CD4-positive, alpha-beta T cell treated with Interleukin-17A for 1 hour (primary cell): ENCODE measurements at places on chromosomes 1 and 21.

- DNase-seq: no peak
Measured at GRCh38 chr1:154748405-154748775, 121.7 kb downstream of the KCNN3 start.

DNA sequence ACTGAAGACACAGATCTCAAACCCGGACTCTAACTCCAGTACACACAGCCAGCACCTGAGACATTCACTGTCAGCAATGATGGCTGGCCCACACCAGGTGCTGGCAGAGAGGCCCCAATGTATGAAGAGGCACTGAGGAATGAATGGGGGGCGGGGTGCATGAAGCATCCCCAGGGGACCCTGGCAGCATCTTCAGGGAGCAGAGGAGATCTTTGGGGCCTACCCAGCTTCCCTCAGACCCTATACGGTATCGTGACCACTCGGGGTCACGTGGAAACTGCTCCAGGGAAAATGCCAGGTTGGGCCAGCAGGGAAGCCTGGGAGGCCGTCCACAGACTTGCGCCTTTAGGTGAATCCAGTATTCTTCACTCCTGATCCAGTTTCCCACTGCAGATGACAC lies 84.3 kb downstream of the NPHP4 start:
- no peak for DNase-seq

GRCh38 chr1:228226956-228227791 lies 19.3 kb downstream of the OBSCN start:
- DNase-seq: no peak

GRCh38 chr1:17746920-17747319 lies 8.2 kb upstream of the ACTL8 start:
- no peak for DNase-seq

- DNase-seq: no peak
Measured at GRCh38 chr1:207983044-207983635, 72.2 kb upstream of the CD34 start.

DNA sequence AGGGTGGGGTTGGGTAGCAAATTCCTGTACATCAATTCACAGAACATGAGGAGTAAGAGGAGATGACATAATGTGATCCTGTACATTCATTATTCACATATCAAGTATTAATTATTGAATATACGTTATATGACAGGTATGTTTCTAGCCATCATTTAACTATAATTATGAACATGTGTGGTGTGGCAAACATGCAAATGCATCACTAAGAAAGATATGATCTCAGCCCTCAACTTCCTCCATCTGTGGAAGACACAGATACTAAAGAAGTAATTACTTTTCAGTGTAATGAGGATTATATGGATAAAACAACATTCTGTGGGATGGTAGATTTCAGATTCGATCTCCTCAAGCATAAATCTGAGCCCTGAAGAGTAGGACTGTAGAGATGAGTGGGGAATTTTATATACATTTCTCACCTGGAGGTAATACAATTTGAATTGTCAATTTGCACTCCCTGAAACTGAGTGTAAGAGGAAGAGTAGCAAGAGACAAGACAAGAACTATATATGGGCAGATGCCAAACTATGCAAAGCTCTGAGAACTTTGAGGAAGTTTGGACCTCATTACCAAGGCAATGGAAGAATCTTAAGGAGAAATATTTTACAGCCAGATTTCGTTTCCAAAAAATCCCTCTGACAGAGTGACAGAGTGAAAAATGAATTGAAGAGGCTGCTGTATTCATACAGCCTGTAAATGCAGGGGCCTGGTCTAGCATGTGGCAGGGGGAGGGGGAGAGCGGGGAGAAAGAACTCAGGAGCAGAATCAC lies 275.5 kb downstream of the TPR start:
- no peak for DNase-seq

DNA sequence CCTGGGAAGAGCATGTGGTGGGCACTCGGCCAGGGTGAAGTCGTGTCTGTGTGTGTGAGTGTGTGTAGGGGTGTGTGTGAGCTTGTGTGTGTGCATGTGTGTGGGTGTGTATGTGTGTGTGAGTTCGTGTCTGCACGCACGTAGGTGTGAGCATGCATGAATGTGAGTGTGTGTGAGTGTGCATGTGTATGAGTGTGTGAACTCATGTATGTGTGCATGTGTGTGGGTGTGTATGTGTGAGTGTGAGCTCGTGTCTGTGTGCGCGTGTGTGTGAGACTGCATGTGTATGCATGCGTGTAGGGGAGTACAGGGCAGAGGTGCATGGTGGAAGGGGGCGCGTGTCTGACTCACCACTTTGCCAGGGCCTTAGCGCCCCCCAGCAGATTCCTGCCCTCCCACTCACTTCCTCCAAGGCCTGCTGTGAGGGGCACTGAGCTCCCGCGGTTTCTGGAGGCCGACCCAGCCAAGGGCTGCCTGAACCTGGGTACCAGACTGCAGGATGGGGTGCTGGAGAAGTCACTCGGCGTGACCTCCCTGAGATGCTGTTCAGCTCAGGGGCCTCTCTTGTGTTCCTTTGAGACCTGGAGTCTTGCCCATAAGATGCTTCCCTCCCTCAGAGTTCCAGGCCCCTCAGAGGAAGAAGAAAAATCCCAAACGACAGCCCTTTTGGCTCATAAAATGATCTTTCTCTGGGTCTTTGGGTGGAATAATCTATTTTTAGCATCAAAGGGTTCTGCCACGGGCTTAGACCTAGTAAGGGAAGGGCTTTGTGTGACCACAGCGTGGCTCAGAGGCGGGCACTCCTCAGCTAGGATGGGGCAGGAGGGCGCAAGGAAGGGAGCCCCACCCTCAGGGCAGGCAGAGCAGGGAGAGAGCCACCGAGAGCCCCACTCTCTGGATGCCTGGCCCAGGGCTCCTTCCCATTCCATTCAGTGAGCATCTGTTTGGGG lies 41.1 kb upstream of the RUNX3 start:
- DNase-seq: no peak

GRCh38 chr1:41745022-41745421 lies 173.7 kb downstream of the HIVEP3 start:
- DNase-seq: no peak

- no peak for DNase-seq
Measured at GRCh38 chr1:33758698-33759097, 105.2 kb upstream of the HMGB4 start.

- no peak for DNase-seq
Measured at GRCh38 chr1:33903210-33903589, 39.3 kb downstream of the HMGB4 start.

DNA sequence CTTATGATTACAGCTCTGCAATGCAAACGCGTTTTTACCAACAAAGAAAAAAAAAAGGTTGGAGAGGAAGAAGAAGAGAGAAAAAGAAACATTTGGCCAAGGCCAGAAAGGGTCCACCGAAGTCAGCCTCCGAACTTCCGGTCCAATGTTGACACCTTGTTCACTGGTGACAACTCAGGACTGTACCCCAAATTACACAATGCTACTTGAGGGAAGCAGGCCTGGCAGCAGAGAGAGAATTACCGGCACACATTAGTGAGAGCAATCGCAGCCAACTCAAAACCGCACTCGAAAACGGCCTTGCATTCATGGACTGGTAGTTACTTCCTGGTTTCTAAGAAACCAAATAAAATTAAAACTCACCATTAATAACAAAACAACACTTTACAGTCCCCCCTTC lies 652.5 kb downstream of the KIF26B start:
- DNase-seq: no peak

DNA sequence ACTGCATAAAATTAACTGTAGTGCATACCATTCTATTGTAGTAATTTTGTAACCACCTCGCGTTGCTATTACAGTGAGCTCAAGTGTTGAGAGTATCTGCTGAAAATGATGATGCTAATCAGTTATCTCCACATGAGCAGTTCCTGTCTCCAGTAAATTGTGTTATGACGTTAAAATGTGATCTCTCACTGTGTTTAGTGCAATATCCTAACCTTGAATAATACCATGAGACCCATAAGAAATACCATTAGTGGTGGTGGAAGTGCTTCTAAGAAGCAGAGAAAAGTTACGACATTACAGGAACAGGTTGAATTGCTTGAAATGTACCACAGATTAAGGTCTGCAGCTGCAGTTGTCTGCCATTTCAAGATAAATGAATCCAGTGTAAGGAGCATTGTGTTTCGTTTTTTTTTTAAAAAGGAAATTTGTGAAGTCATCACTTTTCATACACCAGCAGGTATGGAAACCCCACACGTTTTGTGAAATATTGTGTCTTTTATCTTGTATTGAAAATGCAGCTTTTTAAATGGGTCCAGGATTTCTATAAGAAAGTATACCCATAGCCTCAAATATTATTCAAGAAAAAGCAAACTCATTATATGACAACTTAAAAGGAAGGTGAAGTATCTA lies 72.5 kb downstream of the ANGPTL1 start:
- DNase-seq: no peak

DNA sequence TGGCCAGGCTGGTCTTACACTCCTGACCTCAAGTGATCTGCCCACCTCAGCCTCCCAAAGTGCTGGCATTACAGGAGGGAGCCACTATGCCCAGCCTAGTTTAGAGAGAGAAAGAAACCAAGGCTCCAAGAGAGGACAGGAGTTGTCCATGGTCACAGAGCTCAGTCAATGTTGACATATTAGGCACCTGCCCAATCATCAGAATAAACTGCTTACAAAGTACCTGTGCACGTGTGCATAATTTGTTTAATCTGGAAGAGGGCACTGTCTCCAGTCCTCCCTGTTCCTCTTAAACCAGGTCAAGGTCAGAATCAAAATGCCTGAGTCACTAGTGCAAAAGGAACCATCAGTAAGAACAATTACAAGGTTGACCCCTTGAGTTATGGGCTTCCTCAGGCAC lies 20.3 kb upstream of the MPZL1 start:
- no peak for DNase-seq

DNA sequence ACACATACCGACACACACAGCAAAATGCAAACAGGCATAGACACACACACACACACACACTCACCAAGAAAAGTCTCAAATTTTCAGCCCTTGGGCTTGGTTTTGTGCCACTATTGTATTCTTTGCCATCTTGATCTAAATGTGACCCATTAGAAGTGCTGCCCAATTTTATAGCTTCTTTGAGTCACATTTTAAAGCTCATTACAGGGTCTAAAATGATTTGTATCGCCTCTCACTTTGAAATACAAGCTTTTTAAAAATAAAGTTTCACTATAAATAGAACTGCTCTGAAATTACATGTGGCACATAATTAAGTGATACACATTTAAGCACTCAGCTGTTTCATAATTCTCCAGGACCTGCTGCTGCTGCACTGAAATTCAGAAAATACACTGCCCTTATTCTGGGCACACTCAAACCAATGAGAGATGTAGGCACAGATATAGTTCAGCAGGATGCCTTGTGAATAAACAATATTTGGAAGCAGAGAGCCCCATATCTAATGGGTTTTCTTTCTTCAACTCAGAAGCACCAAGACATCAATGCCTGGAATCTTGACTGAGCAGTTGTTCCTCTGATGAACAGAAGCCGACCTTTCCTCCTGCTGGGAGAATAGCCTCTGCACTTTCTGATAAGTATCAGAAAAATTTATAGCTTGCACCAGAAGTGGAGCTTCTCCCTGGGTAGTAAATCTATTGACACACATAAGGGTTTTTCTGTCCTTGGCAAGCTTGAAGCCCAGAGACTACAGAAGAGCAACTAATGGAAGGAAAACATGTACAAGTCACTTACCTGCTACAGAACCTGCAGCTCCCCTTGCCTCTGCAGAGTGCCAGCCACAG lies 37.0 kb upstream of the PLPPR4 start:
- no peak for DNase-seq
